Stimulated activated CD4-positive, alpha-beta T cell treated with anti-CD3 and anti-CD28 coated beads, TNF-alpha, amount 100 ng/mL, for 1 hour (primary cell): ENCODE measurements at places on chromosomes 1 and 21.

DNA sequence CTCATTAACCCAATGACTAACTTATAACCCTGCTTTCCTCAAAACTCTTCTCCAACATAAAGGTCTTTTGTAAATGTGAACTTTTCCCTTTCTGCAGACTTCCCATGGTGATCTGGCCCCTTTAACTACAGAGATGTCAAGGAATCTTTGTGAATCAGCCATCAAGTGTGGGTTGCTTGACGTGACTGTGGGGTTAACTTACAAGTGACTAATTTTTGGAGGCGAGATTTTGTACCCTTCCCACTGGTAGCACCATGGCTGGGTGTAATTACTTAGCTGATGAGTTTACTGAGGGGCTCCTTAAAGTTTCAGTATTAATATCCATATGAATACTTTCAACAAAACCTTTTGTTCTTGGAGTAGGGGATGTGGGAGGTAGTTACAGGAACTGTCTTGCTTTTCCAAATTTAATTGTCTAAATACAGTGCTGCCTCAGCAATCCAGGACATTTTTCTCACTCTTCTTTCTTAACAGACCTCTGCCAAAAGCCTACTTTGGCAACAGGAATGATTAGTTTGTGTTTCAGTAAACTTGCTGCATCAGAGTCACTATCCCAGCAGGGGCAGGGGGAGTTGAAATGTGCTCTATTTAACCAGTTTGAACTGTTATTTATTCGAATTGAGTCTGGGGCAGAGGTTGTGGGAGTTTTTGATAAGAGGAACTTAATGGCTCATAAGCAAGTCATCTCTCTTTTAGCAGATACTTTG lies 217.3 kb upstream of the FGGY start:
- DNase-seq, result no peak

DNA sequence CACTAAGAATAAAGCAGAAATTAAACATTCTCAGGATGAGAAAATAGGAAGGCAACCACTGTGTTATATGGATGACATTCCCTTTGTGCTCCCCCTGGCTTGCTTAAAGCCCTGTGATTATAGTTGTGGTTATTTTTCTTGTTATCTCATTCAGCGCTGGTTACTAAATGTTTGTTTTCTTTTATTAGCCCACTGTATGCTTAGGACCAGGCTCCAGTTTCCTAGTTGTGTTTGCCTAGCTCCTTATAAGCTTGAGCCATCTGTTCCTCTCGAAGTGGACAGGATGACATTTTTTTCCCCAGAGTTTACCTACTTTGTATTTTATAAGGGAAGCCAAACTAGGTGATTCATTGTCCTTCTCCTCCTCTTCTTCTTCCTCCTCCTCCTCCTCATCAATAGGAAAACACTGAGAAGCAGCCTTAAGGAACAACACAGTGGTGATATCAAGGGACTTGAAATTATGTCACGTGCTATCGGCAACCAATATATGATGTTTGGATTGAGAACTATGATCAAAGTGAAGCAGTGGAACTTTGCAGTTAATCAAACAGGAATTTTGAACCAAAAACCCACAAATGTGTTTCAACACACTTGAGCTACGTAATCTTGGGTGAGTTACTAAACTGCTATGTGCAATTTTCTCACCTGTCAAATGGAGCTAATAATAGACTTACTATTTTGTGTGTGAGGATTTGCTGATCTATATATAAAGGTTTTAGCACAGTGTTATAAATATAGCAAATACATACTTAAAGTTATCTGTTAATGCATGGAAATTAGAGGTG lies 35.1 kb upstream of the RGS7 start:
- no peak for DNase-seq

- DNase-seq, result no peak
Measured at GRCh38 chr1:98268316-98268715, 347.5 kb upstream of the DPYD start.

DNA sequence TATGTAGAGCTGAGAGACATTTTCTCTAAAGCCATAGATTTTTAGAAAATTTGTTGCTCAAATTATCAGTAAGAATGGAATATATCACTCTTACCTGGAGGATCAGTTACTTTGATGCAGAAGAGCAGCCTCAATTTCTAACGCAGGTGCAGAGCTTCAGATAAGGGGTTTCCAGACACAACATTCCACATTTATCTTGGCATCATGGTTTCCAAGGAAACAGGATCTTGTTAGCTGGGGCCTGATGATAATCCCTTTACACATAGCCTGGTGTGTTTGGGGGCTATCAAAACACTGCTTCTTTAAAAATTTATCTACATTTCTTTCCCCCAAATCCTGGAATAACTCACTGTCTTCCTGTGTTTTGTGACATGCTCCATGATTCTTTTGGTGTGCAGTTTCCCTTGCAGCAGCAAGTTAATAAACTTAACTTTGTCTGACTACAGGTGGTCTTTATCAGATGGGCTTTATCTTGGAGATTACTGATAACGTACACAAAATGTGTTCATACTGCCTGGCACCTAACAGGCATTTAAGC lies 2.7 kb upstream of the STX12 start:
- DNase-seq, result no peak

DNA sequence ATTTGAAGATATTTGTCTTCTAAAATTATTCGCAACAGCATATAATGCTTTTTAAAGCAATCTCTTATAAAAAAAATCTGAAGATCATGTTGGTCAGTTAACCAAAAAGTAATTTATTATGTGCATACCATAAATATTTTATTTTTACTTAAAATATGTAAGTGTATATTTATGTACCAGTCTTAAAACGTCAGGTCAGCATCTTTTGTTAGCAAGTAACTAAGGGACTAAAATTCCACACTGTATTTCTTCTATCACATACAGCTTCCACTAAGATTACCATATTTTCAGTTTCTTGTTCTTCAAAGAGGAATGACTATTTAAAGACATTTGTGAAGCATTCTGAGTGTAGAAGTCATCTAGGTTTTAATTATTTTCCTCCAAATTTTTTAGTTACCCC lies 19.6 kb downstream of the NEGR1 start:
- no peak for DNase-seq
